Progenitor cell of endocrine pancreas (in vitro differentiated cells): ENCODE measurements at places on chromosomes 11 and 22.

GRCh38 chr11:125164091-125164421, 495 bp upstream of the PKNOX2 start:
- peak overlapping the region; percentile 71 for H3K4me3 ChIP-seq
- no peaks in the 10 kb centered on the region for H3K27me3 ChIP-seq
- H3K27ac ChIP-seq = peak overlapping the region; percentile 75

DNA sequence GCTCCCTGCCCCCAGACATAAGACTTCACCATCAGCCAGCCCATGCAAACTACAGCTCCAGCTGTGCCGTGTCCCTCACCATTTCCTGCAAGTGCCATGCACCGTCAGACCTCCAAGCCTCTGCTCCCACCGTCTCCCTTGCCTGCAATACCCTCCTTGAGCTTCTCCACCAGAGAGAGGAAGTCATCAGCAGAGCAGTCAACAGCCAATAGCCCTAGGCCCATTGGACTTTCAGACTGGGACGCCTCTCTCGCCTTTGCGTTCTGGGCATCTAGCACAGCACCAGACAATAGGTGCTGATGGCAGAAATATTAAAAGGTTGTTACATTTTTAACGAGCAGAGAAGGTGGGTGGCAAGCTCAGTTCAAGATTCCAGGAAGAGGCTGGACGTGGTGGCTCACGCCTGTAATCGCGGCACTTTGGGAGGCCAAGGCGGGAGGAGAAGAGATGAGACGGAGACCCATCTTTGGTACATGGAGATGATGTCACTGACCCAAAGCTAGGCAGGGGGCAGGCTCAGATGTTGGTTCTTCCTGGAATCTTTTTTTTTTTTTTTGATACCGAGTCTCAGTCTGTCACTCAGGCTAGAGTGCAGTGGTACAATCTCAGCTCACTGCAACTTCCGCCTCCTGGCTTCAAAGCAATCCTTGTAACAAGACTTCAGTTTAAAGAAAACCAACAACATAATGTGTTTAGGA, 31.9 kb downstream of the SCGB1A1 start:
- no peak for DNase-seq
- H3K27ac ChIP-seq = no peak overlapping the region
- H3K36me3 ChIP-seq = no peaks in the 10 kb centered on the region
- H3K4me3 ChIP-seq = no peak overlapping the region
- no peaks in the 10 kb centered on the region for H3K4me1 ChIP-seq

- no peak overlapping the region for H3K27ac ChIP-seq
- peaks cover 38% of the 10 kb centered on the region for H3K27me3 ChIP-seq
- no peaks in the 10 kb centered on the region for H3K36me3 ChIP-seq
- H3K4me1 ChIP-seq = no peaks in the 10 kb centered on the region
Observed at GRCh38 chr11:64461081-64461480, 102.1 kb downstream of the RPS6KA4 start.

GRCh38 chr11:19595840-19596751, 116.5 kb upstream of the NAV2 start:
- no peak for DNase-seq
- peaks cover 7% of the 10 kb centered on the region for H3K27me3 ChIP-seq
- no peaks in the 10 kb centered on the region for H3K36me3 ChIP-seq
- H3K27ac ChIP-seq = no peak overlapping the region
- no peak overlapping the region for H3K4me3 ChIP-seq

DNA sequence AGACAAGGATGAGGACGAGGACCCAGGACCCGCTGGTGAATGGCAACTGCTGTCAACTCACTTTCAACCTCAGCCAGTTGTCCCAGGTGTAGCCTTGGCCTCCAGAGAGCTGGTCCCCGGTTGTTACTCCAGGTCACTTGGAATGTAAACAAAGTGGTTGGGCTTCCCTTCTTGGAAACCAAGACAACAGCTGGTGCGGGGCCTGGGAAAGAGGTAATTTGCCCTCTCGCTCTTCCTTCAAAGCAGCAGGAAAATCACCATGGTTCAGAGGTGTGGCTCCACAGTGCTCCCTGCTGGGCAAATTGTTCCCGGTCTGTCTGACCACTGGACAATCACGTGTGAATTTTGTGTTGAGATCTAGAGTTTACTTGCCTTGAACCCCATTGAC, 15.0 kb downstream of the SLC1A2 start:
- no peak overlapping the region for H3K27ac ChIP-seq
- peak; percentile 37 for DNase-seq
- H3K27me3 ChIP-seq = peaks cover 20% of the 10 kb centered on the region
- H3K4me1 ChIP-seq = peaks cover 16% of the 10 kb centered on the region
- H3K4me3 ChIP-seq = no peak overlapping the region

DNA sequence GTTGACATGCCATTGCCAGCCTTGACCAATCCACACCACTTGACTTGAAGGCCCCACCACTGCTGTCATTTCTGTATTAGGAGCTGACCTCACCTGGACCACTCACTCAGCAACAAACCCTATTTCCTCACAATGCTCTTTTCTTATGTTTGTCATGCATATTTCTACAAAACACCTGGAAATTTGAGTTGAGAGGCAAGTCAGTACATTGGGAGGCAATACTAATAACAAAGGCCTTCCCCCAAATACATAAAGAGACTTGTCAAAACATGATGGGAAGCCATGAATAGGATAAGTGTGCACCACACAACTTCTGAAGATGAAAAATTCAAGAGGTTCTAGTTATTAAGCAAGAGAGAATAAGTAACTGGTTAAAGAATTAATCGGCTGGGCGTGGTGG, 77.9 kb upstream of the POU2AF2 start:
- no peaks in the 10 kb centered on the region for H3K36me3 ChIP-seq
- no peaks in the 10 kb centered on the region for H3K4me1 ChIP-seq
- no peak overlapping the region for H3K27ac ChIP-seq

DNA sequence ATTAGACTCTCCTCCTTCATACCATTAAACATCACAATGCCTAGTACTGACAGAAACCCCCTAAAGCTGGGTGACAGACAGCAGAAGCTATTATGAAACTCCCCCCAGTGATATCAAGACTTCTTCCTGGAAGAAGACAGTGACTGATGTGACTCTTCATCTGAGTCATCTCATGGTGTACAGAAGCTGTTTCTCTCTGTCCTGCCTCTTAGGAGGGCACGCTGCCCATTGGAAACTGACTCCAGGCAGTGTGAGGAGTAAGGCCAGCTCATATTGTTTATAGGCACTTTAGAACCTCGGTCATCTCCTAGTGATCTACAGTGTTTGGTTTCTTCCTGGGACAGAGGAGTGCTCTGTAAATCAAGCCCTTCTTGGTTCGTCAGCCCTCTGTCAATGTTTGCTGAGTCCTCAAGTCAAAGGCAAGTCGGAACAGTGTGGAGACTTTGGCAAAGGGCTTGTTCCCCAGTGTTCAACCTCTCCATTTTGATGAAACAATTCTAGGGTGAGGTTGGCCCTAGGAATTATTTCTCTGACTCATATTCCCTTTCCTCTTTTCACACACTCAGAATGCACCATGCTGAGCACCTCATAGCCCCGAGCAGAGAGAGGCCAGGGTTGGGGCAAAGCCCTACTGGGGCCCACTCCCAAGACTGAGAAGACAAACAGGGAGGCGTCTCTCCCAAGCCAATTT, 172.5 kb upstream of the TMEM45B start:
- no peak for DNase-seq
- H3K27ac ChIP-seq = no peak overlapping the region
- H3K36me3 ChIP-seq = no peaks in the 10 kb centered on the region

GRCh38 chr22:47232197-47232596, 469.7 kb downstream of the TBC1D22A start:
- H3K4me3 ChIP-seq = no peak overlapping the region
- DNase-seq = no peak
- no peaks in the 10 kb centered on the region for H3K27me3 ChIP-seq
- H3K36me3 ChIP-seq = peaks cover 2% of the 10 kb centered on the region
- H3K4me1 ChIP-seq = no peaks in the 10 kb centered on the region
- H3K27ac ChIP-seq = no peak overlapping the region

- peaks cover 16% of the 10 kb centered on the region for H3K27me3 ChIP-seq
- no peaks in the 10 kb centered on the region for H3K36me3 ChIP-seq
- H3K4me3 ChIP-seq = no peak overlapping the region
- H3K27ac ChIP-seq = no peak overlapping the region
- peak; percentile 88 for DNase-seq
- H3K4me1 ChIP-seq = peaks cover 2% of the 10 kb centered on the region
Observed at GRCh38 chr11:70191495-70192140, 11.5 kb upstream of the FADD start.

- H3K4me3 ChIP-seq = no peak overlapping the region
- H3K36me3 ChIP-seq = no peaks in the 10 kb centered on the region
- H3K27me3 ChIP-seq = no peaks in the 10 kb centered on the region
- DNase-seq = no peak
Observed at GRCh38 chr11:99968336-99968735, 718.8 kb upstream of the ARHGAP42 start.

GRCh38 chr11:117520966-117521365, 193.3 kb downstream of the CEP164 start:
- peak overlapping the region; percentile 75 for H3K27ac ChIP-seq
- H3K4me3 ChIP-seq = no peak overlapping the region
- peaks cover 23% of the 10 kb centered on the region for H3K27me3 ChIP-seq
- no peaks in the 10 kb centered on the region for H3K36me3 ChIP-seq
- no peak for DNase-seq

- peaks cover 6% of the 10 kb centered on the region for H3K27me3 ChIP-seq
- no peak overlapping the region for H3K4me3 ChIP-seq
- H3K4me1 ChIP-seq = peaks cover 9% of the 10 kb centered on the region
Observed at GRCh38 chr11:86743223-86744118, 56.9 kb upstream of the PRSS23 start.

- H3K36me3 ChIP-seq = no peaks in the 10 kb centered on the region
- peaks cover 2% of the 10 kb centered on the region for H3K4me1 ChIP-seq
- DNase-seq = no peak
- no peak overlapping the region for H3K4me3 ChIP-seq
Observed at GRCh38 chr11:122094836-122095235, 21.2 kb downstream of the BLID start.

DNA sequence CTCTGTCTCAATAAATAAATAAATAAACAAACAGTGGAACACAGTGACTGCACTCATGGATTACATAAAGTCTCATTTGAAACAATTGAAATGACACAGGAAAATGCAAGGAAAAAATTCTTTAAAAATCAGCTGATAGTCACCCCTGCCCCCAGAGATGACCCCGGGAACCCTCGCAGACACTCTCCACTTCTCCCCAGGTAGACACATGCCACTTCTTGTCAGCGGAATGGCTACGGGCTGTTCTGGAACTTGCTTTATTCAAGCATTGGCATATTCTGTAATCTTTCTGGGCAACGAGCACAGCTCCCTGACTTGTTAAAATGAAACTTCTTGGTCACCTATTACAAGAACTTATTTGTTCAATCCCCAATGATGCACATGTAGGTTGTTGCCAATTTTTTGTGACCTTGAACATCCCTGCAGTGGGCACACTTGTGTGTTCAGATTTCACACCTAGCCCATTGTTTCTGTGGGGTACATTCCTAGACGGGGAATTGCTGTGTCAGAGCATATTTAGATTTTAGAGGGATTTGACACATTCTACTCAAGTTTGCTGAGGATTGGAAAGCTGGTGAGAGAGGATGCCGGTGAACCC, 32.8 kb downstream of the MYEOV start:
- H3K36me3 ChIP-seq = no peaks in the 10 kb centered on the region
- DNase-seq = no peak
- H3K27me3 ChIP-seq = no peaks in the 10 kb centered on the region
- H3K27ac ChIP-seq = no peak overlapping the region
- no peak overlapping the region for H3K4me3 ChIP-seq
